Uterine smooth muscle cell (primary cell): ENCODE measurements at places on chromosomes 5 and 9. TPM values are rescaled to one million over a fixed set of nuclear protein-coding genes. Genes with fewer than 3 reads are reported as not detected.

FNIP1 gene
- total RNA-seq = 88.6 and 97.2 TPM in 2 replicates

MYOZ3 gene
- 0.22 TPM in 1 of 2 replicates, not detected in the other for total RNA-seq

SNX18 gene
- total RNA-seq = 33.8 and 65.7 TPM in 2 replicates

BAAT gene
- under 0.01 TPM in 2 replicates for total RNA-seq

CCDC180 gene
- total RNA-seq = 1.1 and 4.5 TPM in 2 replicates

PTGS1 gene
- total RNA-seq = 11.4 and 31.2 TPM in 2 replicates

CCNI2 gene
- total RNA-seq = not detected in 2 replicates

TAS2R1 gene
- not detected in 2 replicates for total RNA-seq

TXNDC15 gene
- 126 and 137 TPM in 2 replicates for total RNA-seq

CDH9 gene
- total RNA-seq = not detected in 2 replicates

GALNT12 gene
- total RNA-seq = 69.5 and 98.7 TPM in 2 replicates
